ENCODE measurements at places on chromosomes 13 and 19.
A peak's percentile ranks its signal among the peaks of the same experiment; 100 is the strongest.

DNA sequence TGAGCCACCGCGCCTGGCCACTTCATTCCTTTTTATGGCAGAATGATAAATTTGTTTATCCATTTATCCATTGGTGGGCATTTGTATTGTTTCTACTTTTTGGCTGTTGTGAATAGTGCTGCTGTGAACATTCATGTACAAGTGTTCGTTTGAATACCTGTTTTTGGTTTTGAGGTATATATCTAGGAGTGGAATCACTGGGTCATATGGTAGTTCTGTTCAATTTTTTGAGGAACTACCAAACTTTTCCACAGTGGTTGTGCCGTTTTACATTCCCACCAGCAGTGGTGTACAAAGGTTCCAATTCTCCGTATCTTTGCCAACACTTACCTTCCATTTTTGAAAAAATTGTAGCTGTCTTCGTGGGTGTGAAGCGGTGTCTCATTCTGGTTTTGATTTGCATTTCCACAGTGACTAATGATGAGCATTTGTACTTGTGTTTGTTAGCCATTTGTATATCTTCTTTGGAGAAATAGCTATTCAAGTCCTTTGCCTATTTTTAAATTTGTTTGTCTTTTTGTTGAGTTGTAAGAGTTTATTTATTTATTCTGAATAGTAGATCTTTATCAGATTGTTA lies 55.7 kb downstream of the TM9SF2 start:
- DNase-seq, result no peak

DNA sequence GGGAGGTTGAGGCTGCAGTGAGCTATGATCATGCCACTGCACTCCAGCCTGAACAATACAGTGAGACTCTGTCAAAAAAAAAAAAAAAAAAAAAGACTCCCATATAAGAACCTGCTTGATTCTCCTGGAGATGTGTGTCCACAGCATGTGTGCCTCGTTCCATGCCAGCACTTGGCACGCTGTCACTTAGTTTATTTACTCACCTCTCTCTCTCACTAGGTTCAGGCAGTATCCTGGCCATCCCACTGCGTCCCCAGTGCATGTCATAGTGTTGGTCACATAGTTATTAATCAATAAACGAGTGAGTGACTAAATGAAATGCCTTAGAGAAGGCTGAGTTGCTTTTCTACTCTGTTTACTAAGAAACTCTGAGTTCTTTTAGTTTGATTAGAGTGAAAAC lies 79.1 kb upstream of the GPR12 start:
- DNase-seq, result no peak

DNA sequence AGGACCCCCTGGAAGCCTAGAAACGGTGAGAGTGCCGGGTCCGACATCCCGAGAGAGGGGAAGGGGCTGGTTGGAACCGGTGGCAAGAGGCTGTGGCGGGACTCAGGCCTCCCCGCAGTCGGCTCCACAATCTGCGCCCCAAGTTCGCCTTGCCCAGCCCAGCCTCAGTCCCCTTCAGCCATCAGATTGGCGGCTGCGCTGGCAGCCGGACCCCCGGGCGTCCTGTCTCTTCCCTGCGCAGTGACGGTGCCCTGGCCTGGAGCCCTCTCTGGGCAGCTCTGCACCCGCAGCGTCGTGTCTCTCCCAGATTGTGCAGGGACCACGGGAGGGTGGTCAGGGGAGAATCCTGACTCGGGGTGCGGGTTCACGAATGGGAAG lies 315 bp downstream of the ZNF492 start:
- no peak for DNase-seq

DNA sequence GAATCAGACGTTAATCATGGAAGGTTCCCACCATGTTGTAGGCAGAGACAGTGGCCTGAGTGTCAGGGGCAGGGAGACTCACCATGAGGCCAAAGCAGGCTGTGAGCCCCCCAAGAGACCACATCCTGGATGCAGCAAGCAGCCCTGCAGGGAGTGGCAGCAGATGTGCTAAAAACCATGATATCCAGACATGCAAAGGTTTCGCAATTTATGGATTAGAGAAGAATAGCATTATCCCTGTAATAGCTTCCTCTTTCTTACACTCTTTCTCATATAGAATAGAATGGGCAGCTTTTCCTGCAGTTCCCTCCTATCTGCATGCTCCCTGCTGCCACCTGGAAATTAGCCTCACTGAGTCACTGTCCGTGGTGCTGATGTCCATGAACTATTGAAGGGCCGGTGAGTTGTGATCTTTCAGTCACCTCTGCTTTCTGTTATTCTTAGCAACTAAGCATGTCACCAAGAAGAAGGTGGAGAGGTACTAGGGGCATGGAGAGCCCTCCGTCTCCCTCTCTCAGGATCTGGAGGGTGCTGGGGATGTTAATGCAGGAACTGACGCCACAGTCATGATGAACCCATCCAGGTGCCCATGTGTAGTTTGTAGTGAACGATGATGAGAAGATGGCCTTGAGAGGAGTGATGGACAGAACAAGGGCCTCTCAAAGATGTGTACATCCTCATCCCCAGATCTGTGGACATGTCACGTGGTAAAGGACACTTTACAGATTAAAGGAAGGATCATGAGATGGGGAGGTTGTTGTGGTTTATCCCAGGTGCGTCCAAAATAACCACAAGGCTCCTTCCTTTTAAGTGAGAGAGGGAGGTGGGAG lies 9.9 kb downstream of the CEACAM4 start:
- DNase-seq, result peak; percentile 10

GRCh38 chr19:6530386-6531162 lies at the start of gene TNFSF9:
Gene TNFSF9, plus strand, starts transcription at chr19:6531026. Its CDS starts 11 bp downstream, at chr19:6531037.
- peak; percentile 92 for DNase-seq

- DNase-seq, result no peak
These were observed 12.9 kb upstream of the TYROBP start for GRCh38 chr19:35921012-35921411.

GRCh38 chr13:45627656-45628055 lies 12.1 kb upstream of the ERICH6B start:
- no peak for DNase-seq

DNA sequence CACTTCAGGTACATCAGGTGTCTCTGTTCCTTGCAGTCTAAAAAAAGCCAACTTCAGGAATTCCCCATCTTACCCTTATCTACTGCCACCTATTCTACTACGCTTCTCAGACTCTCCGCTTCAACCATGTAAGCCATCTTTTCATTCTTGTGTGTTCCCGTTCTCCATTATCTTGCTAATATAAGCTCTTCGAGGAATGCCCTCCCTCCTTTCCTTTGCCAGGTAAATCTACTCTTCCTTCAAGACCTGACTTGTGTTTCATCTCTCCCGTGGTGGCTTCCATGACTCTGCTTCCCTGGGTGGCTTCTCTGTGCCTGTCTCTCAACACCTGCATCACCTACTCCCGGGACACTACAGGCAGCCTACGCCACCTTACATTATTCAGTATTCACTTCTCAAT lies 42.3 kb upstream of the MEDAG start:
- DNase-seq, result no peak

GRCh38 chr19:38375098-38375493 lies 725 bp downstream of the PSMD8 start:
- no peak for DNase-seq

DNA sequence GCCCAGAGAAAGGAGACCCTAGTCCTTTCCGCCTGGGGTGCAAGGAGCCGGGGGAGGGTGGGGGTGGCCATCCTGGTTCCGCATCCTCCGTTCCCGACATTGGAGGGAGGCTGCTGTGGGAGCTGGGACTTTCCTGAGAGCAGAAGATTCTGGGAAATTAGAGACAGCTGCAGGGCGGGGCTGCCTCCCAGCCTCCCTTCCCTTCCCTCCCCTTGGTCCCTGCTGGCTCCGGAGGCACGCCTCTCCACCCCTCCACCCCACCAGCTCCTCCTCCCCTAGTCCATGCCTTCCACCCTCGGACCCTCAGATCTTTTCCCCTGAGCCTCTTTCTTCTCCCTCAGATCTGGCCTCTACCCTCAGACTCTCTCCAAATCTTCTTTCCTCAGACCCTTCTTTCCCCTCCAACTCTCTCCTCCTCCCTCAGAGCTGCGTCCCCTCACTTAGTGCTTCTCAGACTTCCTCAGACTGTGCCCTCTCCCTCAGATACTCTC lies 3.1 kb upstream of the BCL3 start:
- DNase-seq, result peak; percentile 86

DNA sequence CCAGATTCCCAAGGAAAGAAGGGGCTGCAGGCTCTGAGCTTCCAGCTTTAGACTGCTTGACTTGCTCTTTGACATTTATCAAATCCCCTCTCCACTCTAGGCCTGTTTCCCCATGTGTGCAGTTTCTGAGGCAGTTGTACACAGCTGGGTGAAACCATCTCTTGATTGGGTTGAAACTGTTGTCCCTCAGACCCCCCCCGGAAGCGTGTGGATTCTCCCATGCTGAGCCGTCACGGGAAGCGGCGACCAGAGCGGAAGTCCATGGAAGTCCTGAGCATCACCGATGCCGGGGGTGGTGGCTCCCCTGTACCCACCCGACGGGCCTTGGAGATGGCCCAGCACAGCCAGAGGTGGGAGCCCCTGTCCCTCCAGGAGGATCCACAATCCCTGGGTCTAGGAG lies 19.7 kb downstream of the BRSK1 start:
- DNase-seq, result no peak

GRCh38 chr13:44294876-44295275 lies 78.7 kb upstream of the SERP2 start:
- no peak for DNase-seq

DNA sequence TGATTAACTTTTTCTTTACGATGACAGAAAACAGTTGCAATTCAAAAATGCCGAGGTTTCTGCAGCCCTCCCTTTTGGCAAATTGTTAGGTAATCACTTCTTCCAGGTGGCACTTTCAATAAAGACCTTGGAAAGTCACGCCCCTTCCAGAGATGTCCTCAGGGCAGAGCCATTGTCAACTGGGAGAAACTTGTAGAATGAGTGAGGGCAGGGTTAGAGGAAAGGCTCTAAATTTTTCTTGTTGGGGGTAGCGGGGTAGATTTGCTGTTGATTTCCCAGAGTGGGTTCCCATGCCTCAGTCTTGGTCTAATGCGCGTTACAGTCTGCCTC lies 421.1 kb downstream of the FGF9 start:
- DNase-seq, result no peak

DNA sequence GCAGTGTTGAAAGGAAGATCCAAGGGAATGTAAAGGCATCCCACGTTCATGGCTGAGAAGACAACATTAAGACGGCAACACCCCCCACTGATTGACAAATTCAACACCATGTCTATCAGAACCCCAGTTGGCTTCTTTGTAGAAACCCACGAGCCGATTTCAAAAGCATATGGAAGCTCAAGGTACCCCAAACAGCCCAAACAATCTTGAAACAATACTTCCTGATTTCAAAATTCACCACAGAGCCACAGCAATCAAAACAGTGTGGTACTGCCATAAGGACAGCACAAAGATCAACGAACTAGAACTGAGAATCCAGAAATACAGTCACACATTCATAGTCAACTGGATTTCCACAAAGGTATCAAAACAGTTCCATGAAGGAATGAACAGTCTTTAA lies 6.2 kb downstream of the MIER2 start:
- no peak for DNase-seq

DNA sequence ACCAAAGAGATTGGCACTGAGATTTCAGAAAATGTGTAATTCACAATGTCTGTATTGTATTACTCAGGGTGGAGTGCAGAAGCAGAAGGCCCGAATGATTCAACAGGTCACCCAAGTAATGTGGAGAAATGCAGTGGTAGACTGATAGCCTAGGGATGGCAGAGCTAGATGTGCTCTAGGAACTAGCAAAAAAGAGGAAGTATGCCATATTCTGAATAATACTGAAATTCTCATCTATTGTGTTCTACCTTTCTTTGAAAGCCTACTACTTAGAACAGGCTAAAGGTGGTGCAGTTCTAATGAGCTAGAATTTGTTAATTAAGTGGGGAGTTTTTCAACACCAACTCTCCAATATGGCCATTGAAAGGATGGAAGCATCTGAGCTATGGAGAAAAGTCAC lies 1449.8 kb upstream of the MIR17HG start:
- no peak for DNase-seq

DNA sequence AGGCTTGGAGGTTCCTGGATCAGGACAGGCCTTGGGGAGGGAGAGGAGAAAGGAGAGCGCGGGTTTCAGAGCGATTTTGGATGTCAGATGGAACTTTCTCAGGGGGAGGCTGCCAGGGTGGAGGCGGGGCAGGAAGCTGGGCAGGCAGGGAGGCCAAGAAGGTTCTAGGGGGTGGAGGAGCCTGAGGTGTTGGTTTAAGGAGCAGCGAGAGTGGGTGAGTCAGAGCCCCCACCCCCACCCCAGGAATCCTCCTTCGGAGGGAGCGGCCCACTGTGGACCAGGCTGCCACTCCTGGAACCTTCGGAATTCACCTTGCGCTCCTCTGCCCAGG lies 15.9 kb upstream of the NOP53 start:
- peak; percentile 45 for DNase-seq

- no peak for DNase-seq
These were observed 72.2 kb downstream of the UFM1 start for GRCh38 chr13:38421590-38422560.

DNA sequence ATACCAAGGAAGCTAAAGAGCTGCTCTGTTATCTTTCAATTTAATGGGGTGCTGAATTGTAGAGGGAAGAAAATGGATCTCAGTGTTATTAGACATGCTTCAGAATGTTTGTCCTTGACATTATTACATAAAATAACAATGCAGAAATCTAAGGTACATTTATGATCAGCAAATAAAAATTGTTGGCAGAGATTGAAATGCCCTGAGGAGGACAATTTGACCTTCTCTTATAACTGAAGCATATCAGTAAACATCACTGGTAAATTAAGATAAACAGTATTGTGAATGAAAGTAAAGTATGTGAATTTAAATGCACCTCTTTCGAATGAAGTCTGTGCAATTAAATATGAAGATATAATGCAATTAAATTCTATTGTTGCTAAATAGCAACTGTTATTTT lies 1362.1 kb upstream of the ATXN8OS start:
- DNase-seq, result no peak

GRCh38 chr19:49690656-49691242 lies at the start of gene CPT1C:
Gene CPT1C, plus strand, starts transcription at chr19:49691116. Its CDS starts 1,137 bp downstream, at chr19:49692253.
- DNase-seq, result peak; percentile 76

GRCh38 chr19:45995715-45996385 lies 583 bp downstream of the CCDC61 start:
- DNase-seq, result no peak

DNA sequence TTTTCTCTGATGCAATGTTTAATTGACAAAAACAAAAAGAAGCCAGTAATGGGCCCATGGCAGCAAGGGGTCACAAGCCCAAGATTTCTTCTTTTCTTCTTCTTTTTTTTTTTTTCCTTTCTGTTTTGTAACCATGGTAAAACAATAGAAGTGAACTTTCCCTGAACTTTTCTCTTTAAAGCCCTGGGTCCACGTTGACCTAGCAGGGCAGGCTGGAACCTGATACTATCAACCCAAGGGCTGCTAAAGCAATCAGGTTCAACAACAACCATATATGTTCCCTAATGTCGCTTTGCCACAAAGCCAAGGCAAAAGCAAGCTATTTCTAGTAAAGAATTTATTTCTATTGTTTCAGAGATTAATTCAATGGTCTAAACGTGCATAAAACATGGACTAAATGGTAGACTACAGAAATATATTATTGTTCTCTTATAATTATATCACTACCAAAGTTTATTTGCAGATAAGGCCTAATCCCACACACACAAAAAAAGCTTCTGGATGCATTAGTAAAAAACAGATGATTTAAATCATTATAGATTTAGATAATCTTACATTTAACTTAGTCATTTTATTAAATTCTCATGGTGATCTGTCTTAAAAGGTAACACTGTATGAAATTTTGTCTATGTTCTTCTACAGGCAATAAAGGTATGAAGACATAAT lies 153.9 kb downstream of the DACH1 start:
- peak; percentile 20 for DNase-seq

GRCh38 chr13:97512732-97513131 lies 78.8 kb downstream of the RAP2A start:
- no peak for DNase-seq

- DNase-seq, result no peak
These were observed 501 bp downstream of the GTPBP3 start for GRCh38 chr19:17337675-17338432.

Data from muscle of arm (tissue), 14 donors.